ENCODE measurements at places on chromosomes 7 and 10.
A peak's percentile ranks its signal among the peaks of the same experiment; 100 is the strongest.

GRCh38 chr7:5088906-5089305 lies 43.2 kb downstream of the RBAK start:
- DNase-seq: no peak

DNA sequence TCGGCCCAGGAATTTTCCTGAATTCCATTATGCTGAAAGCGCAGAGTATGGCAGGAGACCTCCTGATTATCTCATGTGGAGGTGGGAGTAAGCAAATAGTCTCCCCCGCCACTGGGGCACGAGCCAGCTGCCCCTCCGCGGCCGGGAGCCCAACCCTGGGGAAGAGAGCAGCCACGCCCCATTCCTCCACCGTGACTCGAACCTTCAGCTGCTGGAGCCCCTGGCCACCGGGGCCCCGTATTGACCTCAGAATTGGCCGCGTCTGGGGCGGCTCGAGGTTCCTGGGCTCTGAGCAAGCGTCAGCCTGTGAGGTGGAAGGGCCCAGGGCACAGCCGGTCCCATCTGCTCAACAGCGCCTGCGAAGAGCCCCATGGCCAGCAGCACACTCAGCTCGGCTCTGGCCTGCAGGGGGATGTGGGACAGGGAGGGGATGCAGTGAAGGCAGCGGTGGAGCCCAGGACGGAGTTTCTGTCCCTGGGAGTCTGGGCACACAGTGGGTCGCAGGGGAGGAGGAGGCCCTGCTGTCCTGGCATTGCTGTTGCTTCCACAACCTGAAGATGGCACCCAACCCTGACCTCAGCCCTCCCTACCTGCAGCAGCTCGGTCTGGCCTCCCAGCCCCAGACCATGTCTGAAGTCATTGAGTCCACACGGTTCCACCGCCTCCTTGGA lies 97.8 kb downstream of the CHST15 start:
- peak; percentile 87 for DNase-seq

DNA sequence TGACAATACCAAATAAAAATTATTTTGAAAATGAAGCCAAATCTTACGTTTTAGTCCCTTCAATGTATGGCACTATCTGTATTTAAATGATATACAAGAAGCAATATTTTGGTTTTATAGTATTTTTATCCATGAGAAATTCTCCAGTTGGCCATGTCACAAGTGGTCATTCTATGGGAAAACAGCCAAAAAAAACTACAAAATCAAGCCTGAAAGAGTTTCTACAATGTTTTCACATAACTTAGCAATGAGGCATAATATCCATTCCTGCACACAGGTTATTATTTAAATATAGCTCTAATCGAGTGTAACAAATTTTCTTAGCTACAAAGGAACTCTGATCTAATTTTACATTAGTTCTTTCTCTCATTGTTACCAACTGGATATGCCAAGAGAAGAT lies 5.4 kb downstream of the RAB11FIP2 start:
- DNase-seq: peak; percentile 68

DNA sequence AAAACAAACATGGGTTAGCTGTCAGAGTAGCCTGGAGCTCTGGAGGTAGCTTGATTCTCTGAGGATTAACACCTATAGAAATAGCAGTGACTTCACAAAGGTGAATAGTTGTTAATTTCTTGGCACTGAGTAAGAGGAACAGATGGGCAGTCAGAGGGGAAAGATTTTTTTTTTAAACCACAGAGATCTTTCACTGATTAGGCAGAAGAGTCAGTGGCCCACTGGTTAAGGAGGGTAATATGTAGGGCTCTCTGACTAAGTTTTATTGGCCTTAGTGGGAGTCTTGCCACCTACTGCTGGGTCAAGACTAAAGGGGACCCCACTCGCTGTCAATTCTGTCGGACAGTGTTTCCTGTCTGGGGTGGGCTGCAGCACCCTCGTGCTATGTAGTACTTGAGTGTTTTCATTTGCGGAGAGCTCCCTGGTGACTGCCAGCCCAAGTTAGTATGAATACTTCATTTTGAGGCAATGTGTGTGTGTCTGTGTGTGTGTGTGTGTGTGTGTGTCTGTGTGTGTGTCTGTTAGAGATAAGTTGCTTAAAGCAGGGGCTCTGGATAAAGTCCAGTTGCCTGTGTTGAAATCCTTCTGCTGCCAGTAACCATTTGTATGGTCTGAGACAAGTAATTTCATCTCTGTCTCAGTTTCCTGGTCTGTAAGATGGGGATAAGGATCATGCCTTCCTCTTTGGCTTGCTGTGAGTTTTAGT lies 145.2 kb downstream of the ARID5B start:
- DNase-seq: peak; percentile 68

DNA sequence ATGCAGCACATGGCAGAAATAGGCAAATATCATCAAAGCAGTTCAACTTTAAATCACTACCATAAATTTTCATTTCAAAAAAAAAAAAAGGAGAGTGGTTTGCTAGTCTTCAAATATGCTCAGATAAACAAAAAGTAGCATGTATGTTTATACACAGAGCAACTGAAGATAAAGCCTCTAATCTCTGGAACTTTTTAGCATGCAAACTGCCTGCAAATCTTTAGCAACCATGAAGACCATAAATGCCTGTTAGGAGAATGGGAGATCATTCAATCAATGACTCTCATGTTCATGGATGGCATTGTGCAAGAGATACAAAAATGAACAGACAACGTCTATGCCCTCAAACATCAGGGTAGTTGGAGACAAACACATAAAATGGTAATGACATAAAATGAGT lies 57.3 kb downstream of the ORC5 start:
- DNase-seq: no peak

- no peak for DNase-seq
Observed at GRCh38 chr7:73556208-73557107, 1.0 kb downstream of the BCL7B start.

GRCh38 chr7:152103691-152104090 lies 78.2 kb downstream of the GALNT11 start:
- no peak for DNase-seq

GRCh38 chr7:135189961-135190360 lies 19.5 kb upstream of the CYREN start:
- DNase-seq: peak; percentile 78

DNA sequence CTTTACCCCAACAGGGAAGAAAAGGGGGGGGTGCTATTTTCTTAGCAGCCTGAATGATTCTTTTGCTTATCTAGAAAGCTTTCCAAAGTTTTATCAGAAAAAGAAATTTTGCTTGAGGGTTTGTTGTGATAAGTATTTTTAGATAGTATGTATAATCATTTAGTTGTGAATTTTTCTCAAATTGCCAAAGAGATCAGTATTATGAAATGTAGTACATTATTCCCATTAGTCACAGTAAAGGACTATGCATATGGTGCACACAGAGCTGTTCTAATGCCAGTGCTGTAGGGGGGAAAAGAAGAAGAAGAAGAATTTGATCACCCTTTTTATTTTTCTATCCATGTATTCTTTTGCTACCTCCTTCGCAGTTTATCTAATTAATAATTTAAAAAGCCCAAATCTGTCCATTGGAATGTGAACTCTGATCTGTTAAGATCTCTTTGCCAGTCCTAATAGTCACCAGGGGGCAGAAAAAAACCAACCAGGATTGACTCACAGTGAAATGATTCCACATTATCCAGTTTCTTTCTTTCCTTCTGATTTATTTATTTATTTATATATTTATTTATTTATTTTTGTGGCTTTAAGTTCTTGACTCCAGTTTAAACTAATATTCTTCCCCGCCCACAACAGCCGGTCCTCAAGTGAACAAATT lies 4.7 kb downstream of the RBM20 start:
- peak; percentile 32 for DNase-seq

- DNase-seq: no peak
Observed at GRCh38 chr7:103866919-103867318, 122.5 kb downstream of the RELN start.

- no peak for DNase-seq
Observed at GRCh38 chr10:101950213-101950612, 105.8 kb downstream of the ARMH3 start.

- DNase-seq: no peak
Observed at GRCh38 chr10:44457259-44457658, 72.4 kb upstream of the CXCL12 start.

GRCh38 chr7:144468990-144469732 lies 65.7 kb upstream of the NOBOX start:
- peak; percentile 64 for DNase-seq

DNA sequence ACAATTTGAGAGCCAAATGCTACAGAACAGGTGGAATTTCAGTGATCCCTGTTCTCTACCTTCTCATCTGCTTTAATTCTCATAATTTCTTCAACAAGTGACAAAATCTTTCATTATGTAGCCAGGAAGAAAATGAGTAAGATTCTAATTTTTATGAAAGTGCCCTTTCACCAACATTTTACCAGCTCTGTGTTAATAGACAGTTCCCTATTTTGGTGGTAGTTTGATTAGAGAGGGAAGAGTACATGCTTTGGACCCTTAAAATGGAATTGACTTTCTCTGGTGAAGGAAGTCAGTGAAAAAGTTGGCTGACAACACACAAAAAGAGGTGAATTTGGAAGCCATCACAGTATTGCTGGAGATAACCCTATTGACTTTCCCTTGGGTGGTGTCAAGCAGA lies 61.7 kb downstream of the CACNB2 start:
- no peak for DNase-seq

GRCh38 chr10:87092861-87093631 lies 1.6 kb downstream of the GLUD1 start:
- peak; percentile 52 for DNase-seq

- DNase-seq: no peak
Observed at GRCh38 chr7:70408477-70408876, 723.5 kb upstream of the GALNT17 start.

DNA sequence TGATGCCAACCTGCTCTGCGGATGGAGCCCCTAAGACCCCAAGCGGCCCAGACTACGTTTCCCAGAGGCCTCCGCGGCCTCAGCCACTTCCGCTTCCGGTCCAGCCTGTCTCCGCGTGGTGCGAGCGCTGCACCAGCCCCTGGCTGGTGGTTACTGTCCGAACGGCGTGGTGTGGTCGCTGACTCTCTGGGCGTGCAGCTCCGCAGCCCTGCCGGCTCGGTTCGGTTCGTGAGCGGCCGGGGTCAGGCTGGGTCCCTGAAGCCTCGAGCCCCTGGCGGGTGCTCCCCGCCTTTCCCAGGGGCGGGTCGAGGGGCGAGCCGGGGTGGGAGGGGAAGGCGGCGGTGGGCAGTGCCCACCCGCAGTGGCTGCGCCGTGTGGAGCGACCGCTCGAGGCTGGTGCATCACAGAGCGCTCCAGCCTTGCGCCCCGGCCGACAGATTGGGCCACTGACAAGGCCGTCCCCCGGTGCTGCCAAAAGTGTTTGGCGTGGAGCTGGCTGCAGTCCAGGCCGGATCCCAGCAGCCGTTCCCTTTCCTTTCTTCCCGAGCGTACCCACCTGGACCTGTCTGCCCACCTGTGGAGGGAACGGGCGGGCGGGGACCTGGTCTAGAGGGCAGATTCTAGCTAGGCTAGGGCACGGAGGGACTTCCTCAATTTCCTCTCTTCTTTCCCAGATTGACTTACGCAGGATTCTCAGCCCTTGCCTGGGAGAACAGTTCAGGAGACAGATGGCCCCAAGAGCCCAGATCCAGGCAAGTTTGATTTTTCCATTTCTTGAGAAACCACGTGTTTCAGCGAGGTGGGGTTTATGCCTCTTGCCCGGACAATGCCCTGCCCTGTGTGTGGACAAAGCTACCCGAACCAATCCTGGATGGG lies at the start of gene ZNF485:
ZNF485 (plus strand) TSS at position 116 of the 876 bp plus-strand sequence; CDS start at position 729, 613 bp downstream.
- peak; percentile 67 for DNase-seq

DNA sequence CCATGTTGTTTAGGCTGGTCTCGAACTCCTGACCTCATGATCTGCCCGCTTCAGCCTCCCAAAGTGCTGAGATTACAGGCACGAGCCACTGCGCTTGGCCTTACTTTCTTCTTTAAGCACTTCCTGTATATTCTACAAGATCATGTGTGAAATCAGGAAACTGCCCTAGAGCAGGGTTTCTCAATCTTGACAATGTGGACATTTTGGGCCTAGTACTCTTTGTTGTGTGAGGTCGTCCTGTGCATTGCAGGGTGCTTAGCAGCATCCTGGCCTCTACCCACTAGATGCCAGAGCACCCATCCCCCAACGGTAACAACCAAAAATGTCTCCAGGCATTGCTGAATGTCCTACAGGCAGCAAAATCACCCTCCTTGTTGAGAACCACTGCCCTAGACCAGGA lies 24.7 kb downstream of the RRP12 start:
- no peak for DNase-seq

DNA sequence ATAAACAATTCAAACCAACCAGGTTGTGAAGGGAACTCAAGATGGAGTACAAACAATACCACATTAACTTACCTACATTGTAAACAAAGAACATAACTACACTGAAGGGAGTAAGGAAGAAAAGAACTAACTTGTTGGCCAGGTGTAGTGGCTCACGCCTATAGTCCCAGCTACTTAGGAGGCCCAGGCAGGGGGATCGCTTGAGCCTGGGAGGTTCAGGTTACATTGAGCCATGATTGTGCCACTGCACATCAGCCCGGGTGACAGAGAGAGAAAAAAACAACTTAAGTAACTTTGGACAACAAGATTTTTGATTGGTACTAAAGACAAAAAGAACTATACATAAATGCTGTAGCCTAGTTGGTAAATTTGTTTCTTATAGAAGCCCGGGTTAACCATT lies 68.8 kb downstream of the TRIL start:
- no peak for DNase-seq

- no peak for DNase-seq
Observed at GRCh38 chr10:25048450-25048849, 32.0 kb downstream of the THNSL1 start.

GRCh38 chr7:37960483-37960882 lies 40.0 kb downstream of the EPDR1 start:
- peak; percentile 57 for DNase-seq

DNA sequence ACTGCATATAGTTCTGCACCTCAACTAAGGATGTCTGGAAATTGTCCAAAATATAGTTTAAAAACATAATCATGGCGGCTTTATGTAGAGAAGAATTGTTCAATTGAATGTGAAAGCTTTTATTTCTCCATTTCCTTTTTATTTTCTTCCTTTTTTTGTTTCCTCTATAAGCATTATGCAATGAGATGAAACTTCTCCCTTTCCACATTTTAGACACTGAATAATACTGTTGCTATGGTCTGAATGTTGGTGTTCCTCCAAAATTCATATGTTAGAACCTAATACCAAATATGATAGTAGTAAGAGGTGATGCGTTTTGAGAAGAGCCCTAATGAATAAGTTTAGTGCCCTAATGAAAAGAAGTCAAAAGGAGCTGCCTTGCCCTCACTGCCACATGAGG lies 175.0 kb downstream of the RNLS start:
- DNase-seq: no peak

GRCh38 chr10:69477968-69478597 lies 26.8 kb downstream of the TSPAN15 start:
- DNase-seq: no peak

GRCh38 chr7:108103558-108104298 lies 26.4 kb downstream of the LAMB4 start:
- DNase-seq: peak; percentile 61
